Jurkat, Clone E6-1 (cell line): ENCODE measurements at places on chromosomes 6 and 20.

GRCh38 chr6:31922942-31923341 is 4.6 kb upstream of the C2 start:
- no peak for DNase-seq

GRCh38 chr20:9186396-9186795 is 117.5 kb downstream of the PLCB4 start:
- DNase-seq, result no peak

DNA sequence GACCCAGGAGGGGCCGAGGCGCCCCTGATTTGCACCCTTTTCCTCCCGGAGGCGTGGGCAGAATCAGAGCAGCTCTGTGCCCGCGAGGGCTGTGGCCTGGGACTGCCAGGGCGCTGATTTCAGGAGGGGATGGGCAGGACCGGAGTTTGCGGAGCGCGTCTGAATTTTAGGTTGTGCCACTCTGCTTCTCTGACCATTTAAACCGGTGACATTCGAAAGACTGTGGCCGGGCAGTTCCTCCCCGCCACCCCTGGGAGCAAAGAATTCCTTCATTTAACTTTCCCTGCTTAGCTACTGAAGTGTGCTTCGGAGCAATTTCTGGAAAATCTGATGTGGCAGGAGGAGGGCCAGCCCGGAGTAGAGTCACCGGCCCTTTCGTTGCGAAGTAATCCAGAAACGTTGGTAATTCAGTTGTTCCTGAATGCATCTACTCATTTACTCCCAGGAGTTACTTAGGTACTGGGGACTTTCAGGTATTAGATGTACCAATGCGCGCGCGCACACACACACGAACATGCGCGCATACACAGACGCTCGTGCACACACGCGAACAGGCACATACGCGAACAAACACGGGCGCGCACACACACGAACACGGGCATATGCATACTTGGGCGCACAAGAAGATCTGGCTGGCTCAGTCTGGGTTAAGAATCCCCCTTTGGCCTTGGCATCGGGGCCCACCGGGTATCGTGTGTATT is 568 bp downstream of the CCDC170 start:
- DNase-seq, result no peak

DNA sequence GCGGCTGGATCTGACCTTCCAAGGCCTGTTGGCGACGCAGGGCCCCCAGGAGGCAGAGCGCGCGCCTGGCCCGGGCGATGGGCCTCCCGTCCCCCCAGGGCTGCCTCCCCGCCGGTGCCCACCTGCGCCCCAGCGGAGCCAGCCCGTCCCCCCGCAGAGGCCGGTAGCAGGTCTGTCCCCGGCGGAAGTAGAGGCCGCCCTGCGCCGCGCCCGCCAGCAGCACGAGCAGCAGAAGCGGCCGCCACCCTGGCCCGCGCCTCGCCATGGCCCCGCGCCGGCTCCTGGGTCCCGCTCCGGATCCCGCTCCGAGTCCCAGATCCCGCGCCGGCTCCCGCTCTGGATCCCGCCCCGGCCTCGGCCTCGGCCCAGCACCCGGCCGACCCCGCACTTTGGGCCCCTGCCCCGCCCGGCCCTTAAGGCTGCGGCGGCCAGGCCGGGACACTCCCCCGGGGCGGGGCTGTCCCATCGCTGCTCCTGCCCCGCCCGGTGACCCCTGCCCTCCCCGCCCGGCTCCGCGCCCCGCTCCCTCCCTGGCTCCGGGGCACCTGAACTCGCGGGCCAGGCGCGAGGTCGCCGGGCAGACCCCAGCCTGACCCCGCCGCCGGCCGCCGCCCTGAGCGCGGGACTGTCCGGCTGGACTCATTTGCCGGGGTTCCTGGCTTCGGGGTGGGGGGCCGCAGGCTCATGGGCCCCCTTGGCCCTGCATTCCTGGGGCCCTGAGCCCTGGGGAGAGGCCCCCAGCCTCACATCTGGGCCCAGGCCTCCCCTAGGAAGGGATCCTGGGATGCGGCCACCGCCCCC is at the start of gene CTSZ:
CTSZ (minus strand) TSS at position 391 of the 801 bp plus-strand sequence; CDS start at position 265, 126 bp downstream.
- no peak for DNase-seq

DNA sequence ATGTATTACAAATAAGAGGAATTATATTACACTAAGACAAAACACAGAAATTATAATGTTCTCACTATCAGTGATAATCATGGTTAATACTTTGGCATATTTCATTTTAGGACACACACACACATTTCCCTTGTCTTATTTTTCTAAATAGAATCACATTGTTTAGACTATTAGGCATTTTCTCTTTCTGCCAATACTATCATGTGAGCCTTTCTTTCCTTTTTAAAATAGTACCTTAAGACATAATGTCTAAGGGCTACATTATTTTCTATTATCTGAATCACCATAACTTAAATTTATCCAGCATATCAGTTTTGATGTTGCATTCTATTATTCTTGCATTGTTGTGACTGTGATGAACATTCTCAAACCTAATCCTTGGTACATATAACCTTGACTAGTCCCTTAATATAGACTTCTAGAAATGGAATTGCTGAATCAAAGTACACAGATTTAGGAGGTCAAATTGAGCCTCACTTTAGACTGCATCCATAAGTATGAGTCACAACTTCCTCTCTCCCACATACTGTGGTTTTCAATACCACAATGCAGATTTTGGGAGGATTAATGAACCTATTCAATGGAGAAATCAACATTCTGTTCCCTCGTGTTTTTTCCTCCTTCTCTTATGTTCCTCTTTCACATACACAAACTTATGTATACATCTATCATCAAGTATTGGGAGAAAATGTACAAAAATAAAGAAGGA is 212.6 kb downstream of the MOXD1 start:
- no peak for DNase-seq

DNA sequence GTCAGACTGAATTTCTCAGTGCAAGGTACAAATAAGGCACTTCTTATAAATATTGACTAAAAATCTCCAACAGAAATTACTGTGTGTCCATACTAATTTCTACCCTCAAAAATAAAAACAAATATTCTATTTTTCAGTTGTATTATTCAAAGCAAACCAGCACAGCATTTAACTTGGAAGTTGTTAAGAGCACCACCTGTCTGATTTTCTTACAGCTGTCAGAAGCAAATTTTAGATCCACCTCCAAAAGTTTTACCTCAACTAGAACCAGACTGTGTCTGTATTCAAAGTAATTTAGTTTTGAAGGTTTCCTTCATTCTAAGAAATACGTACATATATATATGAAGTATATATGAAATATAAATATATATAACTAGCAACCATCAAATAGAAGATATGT is 1.2 kb downstream of the TRDN start:
- no peak for DNase-seq

- no peak for DNase-seq
Observed at GRCh38 chr6:164247106-164247505, 832.6 kb downstream of the QKI start.

DNA sequence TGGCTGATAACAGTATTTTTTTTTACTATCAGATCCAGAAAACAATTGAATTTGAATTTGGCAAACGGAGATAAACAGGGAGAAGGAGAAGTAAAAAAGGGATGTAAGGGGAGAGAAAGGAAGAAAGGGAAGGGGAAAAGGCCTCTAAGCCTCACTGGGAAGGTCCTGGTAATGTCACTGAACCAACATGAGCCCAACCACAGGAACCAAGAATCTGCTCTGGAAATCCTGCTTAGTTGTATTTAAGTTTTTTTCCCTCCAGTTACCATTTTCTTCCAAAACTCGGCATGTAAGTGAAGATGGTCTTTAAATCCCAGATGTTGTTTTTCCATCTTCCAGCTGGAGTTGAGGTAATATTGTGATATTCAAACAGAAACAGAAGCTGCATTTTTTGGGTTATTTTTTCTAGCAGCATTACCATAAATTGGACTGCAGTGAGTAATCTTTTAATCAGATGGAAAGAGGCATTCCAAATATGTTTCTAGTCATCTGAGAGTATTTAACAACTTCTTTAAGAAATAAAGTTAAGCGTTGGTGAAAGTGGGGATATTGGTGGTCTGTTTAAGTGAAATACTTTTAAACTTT is 91.1 kb downstream of the TXNDC5 start:
- DNase-seq, result no peak

DNA sequence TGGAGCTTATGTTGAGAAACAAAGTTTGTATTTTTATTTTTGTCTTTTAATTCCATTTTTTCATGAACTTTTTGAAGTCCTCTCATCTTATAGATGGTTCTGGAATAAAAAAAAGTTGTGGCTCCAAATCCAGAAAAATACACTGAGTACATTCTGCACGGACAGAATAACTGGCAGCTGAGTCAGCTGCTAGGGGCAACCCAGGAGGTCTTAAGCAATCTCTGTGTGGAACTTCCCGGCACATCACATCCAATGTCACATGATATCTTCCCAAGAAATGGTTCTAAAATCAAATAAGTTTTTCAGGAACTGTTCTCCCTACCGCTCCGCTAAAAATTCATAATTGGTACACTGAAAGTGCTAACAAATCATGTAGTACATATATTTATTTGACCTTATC is 29.8 kb downstream of the SLC13A3 start:
- no peak for DNase-seq

DNA sequence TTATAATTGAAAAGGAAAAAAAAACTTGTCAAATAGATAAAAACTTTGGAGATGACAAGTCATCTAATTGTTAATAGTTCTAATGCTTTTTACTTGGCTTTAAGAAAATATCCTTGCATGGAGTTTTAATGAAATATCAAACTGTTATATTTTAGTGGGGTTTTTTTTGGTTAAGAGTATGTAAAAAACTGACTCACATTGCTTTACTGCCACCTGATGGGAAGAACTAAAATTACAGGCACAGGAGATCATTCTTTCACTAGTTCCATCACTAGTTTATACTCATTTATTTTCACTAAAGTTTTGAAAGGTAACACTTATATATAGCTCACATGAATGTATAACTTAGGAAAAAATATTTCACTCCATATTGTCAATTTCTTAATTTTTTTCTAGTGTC is 309.1 kb downstream of the LMBRD1 start:
- DNase-seq, result no peak

DNA sequence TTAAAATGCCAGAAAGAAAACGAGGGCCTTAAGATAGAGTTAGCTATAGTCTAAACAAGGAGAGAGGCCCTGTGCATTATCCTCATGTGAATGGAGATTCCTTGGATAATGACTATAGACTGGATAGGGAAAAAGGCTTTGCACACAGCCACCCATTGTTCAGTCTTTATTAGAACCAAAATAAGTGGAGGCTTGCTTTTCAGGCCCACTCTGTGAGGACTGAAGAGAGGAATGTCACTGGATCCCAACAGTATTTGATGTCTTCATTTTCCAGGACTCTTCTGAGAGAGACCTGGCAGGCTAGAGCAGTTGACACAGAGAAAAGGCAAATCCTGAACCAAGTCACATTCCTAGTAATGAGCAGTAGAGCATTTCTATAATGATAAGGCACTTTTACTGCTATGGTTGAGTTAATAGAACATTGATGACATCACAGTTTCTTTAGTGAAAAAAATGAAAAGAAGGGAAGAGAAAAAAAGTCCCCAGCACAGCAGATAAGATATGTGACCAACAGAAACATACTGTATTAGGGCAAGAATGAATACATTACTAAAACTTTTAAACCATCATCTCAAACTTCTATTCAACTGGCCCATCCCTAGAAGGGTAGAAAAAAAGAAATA is 315.1 kb downstream of the EPHA7 start:
- no peak for DNase-seq

GRCh38 chr6:163836876-163837690 is 422.6 kb downstream of the QKI start:
- DNase-seq, result no peak

GRCh38 chr6:2147261-2147660 is 98.1 kb downstream of the GMDS start:
- no peak for DNase-seq

GRCh38 chr6:90003941-90004340 is 109.7 kb downstream of the GJA10 start:
- no peak for DNase-seq

- no peak for DNase-seq
Observed at GRCh38 chr6:129929433-129929832, 68.3 kb upstream of the TMEM244 start.

GRCh38 chr6:148564494-148565035 is 182.3 kb upstream of the UST start:
- no peak for DNase-seq

DNA sequence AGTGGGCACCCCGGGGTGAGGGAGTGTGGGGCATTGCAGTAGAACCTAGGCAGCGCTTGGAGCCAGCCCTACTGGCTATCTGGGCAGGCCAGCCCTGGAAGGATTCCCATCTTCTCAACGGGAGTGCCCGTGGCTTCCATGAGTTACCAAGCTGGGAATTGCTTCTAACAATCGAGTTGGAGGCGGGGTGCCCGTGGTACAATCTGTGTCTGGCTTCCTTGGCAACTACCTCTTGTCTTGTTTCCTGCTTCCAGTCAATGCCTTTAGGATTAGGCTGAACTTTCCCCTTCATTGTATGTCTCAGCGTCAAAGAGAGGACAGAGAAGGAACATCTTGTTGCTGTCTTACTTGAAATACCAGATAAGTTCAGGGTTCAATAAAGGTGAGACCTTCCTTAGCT is 33.3 kb downstream of the PPP1R14C start:
- DNase-seq, result no peak

GRCh38 chr6:134240665-134241431 is 77.1 kb downstream of the SGK1 start:
- DNase-seq, result peak; percentile 92

DNA sequence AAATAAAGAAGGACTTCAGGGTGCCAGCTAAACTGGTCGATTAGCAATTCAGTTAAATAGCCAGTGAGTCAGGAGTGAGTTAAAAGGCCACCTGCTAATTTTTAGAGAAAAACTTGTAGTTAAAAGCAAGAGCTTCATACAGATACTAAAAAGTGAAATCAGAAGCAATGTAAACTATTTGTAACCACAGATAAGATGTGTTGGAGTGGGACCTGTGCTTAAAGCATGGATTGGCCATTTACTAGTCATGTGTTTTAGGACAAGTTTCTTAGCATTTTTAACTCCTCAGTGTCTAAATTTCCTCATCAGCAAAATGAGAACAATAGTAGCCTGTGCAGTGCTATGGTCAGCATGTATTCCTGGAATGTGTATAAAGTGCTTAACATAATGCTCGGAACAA is 23.8 kb upstream of the HDDC2 start:
- DNase-seq, result no peak

DNA sequence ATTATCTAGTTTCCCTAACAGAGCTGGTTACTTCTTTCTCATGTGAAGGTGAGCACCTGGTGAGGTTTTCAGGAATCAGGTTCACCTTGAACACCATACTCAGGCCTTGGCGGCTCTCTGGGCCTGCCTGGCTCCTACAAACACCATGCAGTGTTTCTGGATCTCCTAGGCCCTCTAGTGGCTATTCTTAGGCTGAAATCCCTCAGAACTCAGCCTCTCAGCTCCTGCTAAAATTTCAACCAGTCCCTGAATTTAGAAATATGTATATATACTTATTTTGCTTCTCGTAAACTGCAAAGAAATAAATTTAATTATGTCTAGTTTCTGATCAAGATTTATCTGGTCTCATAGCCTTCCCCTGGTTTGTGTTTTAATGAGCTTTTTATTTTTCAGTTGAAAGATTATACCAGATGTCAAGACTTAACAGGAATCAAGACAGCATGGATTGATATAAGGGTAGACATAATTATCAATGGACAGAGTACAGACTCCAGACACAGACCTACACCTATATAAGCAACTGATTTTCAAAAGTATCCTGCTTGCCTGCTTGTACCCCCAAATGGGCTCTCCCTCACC is 55.9 kb downstream of the ANKEF1 start:
- DNase-seq, result peak; percentile 34

- no peak for DNase-seq
Observed at GRCh38 chr20:50919567-50919966, 11.7 kb downstream of the ADNP start.
